CD4-positive, alpha-beta T cell treated with Interleukin-17A for 1 hour (primary cell): ENCODE measurements at places on chromosomes 16 and 17.

DNA sequence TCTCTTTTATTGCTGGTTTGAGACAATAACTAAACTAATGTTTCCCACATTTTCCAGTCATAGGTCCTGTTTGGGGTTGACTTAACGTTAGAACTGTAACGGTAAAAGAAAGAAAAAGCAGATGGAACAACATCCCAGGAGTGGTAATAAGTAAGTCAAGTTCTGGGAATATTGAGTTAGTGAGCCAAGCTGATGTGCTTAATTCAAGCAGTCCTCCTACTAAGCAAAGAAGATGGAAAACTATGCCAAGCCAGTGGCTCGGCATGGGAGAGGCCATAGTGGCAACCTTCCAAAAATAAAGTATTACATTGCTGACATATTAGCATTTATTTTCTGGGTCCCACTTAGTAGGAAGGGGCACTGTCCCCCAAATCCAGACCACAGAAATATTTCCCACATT, 161.7 kb upstream of the CDH5 start:
- DNase-seq, result no peak

DNA sequence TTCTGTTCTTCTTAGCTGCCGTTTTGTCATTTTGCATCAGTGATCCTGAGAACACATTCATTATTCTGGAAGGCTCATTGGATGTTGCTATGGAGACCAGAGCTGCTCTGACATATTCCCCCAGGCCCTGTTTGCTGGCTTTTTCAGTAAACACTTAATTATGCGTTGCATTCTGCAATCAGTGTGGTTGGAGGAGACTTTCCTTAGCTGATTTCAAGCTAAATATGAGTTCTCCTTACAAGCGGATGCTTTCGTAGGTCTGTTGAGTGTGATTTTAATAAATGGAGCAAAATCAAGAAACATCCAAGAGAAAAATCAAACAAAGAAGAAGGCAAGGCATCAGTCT, 38.2 kb upstream of the NUDT7 start:
- no peak for DNase-seq

DNA sequence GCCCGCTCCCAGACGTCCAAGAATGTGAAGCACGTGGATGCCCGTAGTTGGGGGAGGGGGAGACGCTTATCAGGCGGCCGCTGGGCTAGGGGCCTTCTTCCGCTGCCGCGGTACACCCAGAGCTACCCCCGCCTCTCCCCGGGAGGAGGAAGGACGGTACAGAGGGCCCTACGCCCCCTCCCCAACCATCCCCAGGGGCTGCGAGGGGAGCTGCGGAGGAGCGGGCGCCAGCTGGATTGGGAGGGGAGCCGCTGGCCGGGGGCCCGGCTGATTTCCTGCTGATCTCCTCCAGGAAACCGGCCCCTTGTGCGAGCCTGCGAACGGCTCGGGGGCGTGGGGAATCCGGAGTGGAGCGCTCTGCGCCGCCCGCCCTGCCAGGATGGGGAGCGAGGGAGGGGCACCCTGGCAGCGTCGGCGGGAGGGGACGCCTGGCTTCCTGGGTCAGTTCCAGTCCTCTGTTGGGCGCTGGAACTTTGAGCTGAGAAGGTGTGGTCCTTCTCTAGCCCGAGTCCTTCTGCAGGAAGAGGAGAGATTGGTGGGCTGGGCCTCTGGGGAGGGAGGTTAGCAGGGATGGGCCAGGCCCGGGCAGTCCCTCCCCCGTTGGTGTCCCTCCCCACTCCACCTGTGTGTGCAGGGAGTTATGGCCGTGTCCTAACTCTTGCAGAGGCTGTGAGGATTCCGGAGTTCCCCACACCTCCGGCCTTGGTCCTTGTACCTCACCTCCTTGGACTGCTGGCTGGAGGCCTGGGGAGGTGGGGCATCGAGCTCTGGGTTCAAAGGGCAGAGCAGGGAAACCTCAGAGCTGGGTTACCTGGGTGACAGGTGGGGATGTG, 19.2 kb downstream of the GJD3 start:
- peak; percentile 57 for DNase-seq

- DNase-seq, result no peak
Observed at GRCh38 chr16:7397901-7398300, 65.3 kb downstream of the RBFOX1 start.

DNA sequence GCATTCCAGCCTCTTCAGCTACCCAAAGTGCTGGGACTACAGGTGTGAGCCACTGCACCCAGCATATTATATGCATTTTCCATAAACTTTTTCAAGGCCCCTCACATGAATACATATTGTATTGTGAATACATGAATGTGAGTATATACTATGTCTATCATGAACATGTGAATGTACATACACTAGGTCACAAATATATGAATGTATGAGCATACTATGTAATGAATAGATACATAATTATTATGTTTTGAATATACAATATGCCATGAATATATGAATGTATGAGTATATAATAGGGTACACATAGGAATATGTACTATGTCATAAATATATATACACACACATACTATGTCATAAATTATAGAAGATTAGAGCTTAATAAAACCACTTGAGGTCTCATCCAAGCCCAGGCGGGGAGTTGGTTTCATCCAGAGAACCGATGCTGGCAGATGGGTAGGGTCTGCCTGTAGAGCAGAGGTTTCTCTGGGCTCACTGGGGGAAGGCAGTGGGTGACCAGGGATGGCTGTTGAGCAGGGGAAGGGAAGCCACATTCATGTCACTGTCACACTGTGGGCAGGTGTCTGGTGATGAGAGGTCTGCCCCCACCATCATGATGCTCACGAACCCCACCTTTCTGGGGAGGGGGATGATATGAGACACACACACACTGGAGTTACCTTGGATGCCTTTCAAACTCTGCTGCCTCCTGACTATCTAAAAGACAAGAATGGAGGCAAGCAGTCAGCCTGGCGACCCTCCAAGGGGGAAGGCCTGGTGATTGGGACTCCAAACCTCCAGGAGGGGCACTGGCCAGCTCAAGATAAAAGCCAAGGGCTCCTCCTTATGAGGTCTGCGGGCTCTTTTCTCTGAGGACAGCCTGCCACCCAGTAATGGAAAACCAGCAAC, 7.3 kb downstream of the C16orf95 start:
- DNase-seq, result no peak

- no peak for DNase-seq
Observed at GRCh38 chr17:70608957-70609356, 439.6 kb downstream of the KCNJ2 start.

- DNase-seq, result no peak
Observed at GRCh38 chr17:31824766-31825360, 34.2 kb downstream of the COPRS start.

- DNase-seq, result no peak
Observed at GRCh38 chr17:20184977-20185619, 175.9 kb downstream of the SPECC1 start.

DNA sequence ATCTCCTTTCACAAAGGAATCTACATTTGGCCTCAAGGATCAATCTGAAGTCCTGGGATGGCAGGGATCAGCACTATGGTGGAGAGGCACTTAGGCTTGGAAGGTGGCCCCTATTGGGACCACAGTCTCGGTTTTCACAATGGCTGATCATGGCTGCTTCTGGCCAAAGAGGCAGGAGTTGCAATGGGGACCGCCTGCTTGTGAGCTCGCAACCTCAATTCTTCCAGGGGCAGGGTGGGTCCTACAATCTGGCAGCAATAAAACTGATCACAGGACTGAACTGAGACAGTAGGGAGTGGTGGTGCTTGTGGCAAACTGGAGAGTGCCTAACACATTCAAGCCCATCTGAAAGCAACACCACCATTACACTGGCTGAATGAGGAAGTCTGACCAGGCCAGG, 83.1 kb downstream of the NETO2 start:
- DNase-seq, result no peak
